Stimulated activated CD4-positive, alpha-beta T cell treated with anti-CD3 and anti-CD28 coated beads, TNF-alpha, amount 100 ng/mL, for 48 hours (primary cell): ENCODE measurements at places on chromosomes 16 and 17.

DNA sequence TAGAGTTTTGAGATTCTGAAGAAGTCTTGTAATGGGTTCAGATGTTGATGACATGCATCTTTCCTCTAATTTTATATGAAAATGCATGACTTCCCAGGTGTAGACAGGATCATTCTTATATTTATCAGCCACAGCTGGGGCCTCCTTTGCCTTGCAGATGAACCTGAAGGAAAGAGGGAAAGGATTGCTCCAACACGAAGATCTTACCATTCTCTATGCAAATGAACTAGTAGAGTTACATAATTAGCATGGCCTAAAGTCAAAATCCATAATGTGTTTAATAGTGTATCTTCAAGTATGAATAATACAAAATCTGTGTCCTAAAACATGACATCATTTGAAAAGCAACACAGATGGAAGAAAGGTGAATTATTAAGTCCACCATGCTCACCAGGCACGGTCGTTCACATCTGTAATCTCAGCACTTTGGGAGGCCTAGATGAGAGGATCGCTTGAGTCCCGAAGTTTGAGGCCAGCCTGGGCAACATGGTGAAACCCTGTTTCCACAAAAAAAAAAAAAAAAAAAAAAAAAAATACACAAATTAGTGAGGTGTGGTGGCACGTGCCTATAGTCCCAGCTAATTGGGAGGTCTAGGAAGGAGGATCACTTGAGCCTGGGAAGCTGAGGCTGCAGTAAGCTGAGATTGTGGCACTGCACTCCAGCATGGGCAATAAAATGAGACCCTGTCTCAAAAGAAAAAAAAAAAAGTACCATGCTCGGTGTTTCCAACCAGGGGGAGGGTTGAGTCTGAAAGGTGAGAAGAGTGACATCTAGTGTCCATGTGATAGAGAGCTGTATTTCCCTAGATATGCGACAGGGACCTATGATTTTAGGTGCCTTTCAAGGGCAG lies 6.3 kb downstream of the VWA3A start:
- no peak for DNase-seq

DNA sequence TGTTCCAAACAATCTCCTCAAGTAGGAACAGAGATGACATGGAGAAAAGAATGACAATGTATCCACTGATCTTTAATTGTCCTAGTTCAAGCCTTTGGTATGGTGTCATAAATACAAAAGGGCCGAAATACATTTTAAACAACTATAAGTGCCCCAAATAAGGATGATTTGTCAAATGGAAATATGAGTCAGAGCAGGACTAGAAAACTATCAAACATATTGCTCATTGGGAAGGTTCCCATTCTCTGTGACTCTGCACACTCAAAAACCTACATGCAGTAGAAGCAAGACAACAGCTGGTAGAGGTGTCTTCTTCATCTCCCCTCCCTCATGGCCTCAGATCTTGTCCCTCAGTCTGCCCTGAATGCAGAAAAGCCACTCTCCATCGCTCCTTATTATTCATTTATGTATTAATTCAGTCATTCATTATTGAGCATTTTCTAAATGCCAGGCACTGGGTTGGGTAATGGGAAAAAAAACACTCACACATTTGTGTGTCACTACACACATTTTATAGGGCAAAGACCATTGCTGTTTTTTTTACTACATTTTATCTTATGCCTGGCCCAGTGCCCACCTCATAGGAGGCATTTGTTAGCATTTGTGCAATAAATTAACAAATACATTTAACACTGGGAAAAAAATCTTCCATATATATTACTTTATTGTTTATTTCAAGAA lies 10.1 kb downstream of the CA10 start:
- DNase-seq: no peak

GRCh38 chr17:82236142-82236971 lies 7.5 kb downstream of the SLC16A3 start:
- no peak for DNase-seq

- DNase-seq: no peak
Observed at GRCh38 chr17:18045691-18046350, 6.6 kb downstream of the GID4 start.

GRCh38 chr16:1548727-1549126 lies 15.3 kb downstream of the TMEM204 start:
- no peak for DNase-seq

- no peak for DNase-seq
Observed at GRCh38 chr16:72481419-72481818, 309.5 kb upstream of the PMFBP1 start.

GRCh38 chr16:81940781-81941560 lies 70.3 kb downstream of the SDR42E1 start:
- DNase-seq: no peak

DNA sequence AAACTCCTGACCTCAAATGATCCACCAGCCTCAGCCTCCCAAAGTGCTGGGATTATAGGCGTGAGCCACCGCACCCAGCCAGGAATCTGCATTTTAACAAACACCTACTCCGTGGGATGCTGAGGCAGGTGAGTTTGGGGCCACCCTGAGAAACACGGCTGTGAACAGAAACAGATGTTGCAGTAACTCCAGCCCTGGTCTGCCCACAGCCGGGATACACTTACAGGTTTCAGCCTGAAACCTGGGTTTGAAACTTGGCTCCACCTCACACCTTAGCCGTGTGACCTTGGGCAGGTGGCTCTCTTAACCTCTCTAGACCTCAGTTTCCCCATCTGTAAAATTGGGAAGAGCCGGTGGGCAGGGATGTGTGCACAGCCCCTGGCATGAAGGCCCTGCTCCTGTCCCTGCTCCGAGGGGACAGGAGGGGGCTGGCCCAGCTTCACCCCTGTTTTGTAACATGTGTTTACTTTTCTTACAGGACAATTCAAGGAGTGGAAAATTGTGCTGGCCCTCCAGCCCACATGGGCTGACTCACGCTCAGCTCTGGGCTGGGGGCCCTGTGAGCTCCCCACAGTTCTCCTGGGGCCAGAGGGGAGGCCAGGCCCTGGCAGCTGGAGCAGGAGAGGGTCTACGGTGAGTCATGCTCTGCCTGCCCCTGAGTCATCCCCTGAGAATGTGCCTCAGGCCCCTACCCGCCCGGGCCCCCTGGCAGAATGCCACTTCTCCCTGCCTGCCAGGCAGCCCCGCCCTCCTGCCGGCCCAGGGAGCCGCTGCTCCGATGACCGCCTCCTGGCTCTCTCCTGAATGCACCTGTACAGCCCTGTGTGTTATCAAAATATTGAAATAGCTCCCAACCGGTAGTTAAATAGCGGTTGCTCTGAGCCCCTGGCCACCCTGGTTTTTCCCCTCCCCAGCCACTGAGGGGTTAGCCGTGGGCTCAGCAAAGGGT lies 7.7 kb upstream of the PPL start:
- no peak for DNase-seq

DNA sequence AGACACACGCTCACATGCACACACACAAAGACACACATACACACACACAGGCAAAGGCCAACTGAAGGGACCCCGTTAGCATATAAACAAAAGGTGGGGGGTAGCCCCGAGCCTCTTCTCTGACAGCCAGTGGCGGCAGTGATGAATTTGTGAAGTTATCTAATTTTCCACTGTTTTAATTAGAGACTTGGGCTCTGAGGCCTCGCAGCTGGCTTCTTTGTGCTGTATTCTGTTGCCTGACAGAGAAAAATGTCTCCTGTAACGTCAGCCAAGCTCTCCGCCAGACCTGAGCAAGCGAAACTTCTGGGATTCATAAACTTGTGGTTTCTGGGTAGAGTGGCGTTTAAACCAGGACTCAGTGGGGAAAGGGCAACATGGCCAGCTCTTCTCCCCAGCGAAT lies 113.9 kb upstream of the FOXF1 start:
- no peak for DNase-seq

DNA sequence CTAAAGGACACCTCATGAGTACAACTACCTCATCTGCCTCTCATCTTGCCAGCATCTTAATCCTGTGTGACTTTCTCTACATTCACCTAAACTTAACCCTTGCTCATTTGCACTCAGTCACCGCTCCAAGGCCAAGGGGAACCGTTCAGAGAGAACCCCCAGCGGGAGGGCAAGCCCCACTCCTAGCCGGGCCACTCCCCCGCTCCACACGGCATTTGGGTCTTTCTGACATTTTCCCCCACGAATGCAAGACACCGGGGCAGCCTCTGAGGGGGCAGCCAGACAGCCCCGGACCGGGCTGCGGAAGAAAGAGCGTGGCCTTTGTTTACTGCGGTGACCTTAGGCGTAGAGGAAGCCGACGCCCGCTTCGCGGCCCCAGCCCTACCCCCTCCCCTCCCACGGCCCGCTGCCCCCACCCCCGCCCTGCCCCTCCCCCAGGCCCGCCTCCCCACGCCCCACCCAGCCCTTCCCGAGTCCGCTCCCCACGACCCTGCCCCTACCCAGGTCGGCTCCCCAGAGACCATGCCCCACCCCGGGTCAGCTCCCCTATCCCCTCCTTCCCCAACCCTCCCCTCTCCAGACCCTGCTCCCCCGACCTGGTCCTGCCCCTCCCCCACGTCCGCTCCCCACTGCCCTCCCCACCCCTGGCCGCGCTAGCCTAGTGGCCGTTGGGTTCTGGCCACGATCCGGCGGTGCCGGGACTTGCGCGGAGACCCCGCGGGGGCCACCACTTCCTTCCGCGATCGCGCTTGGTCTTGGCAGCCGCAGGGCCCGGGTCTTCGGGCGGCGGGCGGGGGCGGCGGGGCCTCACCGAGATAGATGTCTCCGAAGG lies 789 bp downstream of the CSNK1D start:
- no peak for DNase-seq

DNA sequence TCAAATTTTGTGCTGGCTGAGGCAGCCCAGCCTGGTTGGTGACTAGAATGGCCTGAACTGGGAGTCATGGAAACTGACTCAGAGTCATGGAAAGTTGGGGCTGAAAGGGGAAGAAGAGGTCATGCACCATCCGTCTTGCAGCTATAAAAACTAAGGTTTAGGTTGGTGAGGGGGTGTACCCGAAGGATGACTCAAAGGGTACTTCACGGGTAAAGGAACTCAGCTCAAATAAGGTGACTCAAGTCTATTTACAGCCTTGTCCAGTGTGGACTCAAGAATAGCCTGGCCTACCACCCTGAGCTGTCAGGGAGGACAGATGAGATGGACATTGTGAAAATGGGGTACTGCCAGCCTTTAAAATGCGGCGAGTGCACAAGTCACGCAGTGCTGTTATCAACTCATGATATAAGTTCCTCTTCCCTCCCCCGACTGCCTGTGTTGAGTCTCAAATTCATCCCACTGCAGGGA lies 18.6 kb downstream of the CD300LB start:
- peak; percentile 53 for DNase-seq

- DNase-seq: no peak
Observed at GRCh38 chr16:68093816-68094613, 8.8 kb downstream of the NFATC3 start.

DNA sequence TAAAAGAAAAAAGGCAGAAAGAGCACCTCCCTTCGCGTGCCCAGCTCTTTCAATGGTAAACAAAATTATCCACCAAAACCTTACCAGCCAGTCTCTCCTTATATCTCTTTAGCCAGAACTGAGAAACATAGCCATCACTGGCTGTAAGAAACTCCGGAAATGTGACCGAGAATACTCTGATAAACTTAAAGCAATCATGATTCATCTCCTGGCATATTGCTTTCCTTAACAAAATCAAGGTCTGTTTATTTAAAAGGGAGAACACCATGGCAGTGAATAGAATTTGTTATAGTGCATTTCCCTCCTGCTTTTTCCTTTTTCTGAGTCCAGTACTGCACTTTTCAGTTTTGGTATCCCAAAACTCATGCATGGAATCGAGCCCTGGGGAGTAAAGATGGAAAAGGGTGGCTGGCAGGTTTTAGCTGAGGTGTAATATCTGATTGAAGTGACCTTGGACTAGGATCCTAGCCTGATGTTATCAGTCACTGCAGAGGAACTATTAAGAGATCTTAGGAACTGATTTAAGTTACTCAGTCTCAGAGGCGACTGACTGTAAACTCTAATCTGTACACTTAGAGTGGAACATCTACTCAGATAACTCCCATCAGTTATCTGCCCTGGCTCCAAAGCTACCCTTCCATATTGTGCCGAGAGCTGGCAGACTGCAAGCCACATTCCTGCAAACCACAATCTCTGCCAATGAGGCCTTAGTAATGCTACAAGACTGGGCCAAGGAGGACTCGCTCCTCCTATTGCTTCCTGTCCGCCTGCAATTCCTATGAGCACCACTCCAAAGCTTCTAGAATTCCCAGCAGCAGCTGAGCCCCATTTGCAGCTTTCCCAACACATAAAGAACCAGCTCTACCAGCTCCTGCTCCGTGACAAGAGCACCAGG lies 7.4 kb upstream of the COX10 start:
- DNase-seq: no peak

GRCh38 chr17:81391293-81391935 lies 3.8 kb upstream of the BAHCC1 start:
- no peak for DNase-seq
